HEK293T (cell line): ENCODE measurements at places on chromosomes 16 and 17.

DNA sequence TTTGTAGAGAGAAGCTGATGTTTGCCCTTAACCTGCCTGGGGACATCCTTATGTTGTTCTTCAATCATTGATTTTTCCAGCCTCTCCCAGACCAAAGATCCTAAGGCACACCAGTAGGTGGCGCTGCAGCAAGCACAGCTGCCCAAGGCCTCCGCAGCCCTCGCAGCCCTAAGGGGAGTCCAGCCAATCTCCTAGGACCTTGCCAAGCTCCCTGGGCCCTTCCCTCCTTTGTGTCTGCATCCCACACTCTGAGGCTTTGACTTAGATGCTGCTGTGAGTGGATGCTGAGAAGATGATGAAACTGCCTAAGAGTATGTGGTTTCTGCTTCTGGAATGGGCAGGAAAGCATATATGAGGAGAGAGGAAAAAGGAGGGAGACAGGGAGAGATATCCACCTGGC is 47.1 kb downstream of the SPACA3 start:
- peak; percentile 51 for DNase-seq

DNA sequence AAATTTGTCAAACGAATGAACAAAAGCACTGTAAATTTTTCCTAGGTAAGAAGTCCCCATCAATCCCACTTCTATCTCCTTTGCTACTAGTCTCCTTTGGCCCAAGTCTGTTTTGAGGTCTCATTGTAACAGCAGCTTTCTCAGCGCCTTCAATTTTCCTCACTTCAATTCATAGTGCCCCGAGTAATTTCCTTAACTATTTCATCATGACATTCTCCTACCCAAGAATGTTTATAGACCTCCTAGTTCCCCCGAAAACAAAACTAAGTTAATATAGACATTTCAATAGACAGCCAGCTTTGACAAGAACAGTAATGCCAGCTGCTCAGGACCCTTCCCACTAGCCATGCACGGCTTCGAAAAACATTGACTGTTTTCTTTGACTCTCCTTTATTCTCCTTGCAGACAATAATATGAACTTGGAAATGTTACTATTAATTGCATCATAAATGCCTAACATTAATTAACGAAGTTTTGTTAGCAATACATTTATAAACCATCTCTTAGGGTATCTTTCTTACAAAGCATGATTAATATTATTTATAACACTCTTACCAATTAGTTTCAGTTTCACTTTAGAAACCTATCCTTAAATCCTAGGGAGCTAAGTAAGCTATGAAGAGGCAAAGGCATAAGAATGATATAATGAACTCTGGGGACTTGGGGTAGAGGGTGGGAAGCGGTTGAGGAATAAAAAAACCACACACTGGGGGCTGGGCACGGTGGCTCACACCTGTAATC is 22.8 kb downstream of the GLG1 start:
- DNase-seq = no peak

DNA sequence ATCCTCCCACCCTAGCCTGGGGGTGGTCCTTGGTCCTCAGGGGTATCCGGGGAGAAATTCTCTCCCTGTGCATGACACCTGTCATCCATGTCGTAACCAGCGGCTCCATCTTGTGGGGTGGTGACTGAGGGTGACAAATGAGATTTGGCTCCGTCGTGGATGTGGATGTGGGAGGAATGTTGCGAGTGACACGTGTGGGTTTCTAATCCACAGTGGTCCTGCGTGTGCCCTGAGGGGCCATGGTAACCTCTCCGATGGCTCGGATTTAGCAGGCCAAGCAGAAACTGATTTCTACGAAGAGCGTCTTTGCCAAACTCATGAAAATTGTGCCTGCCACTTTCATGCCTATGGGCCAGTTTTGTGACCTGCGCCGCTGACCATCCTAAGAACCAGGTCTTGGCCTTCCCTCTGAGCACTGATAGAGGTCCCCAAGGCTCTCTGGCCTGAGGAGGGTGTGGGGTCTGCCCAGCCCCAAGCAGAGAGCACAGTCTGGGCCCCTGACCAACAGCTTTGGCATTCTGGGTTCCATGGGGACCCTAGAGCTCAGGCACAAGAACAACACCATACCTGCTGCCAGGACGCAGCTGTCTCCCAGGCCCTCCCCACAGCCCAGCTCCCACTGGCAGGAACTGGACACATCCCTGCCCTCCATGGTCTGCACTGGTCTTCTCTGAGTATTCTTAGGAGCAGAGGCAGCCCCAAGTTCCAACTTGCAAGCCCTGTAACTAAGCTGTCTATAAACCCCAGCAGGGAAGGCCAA is 79.0 kb downstream of the AMFR start:
- DNase-seq = no peak

DNA sequence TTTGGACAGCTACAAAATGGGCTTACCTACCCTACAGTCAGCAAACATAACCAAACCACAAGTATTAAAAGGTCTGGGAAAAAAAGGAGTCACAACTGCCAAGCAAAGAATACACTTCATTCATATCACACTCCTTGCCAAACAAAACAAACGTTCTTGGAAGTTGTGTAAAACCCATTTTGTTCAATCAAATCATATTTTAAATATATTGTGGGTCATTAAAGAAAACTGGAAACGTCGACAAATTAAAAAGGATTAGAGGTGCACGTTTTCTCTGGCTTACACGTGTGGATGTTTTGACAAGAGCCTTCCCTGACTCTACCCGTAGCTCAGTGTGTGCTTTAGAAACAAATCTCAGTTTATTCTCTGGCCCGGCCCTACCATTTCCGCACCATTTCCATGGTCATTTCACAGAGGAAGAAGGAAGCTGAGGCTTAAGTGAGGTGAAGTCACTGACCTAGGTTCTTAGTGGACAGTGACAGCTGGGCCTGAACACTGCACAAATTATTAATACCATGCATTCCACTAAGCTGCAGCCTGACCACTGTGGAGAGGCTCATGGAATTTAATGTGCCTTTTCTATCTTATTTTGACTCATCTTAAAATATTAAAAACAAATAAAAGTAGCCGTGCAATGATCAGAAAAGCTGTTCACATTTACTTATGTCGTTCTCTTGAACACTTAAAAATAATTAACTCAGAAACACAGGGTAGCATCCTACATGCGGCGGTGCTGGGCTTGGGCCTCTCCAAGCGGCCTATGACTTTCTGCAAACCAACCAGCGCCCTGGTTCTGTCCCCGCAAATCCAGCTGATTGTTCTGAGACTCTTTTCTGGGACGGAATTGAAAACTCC is 968 bp downstream of the CEP112 start:
- DNase-seq = peak; percentile 12

GRCh38 chr17:9924735-9925191 is 19.7 kb upstream of the RCVRN start:
- peak; percentile 68 for DNase-seq

DNA sequence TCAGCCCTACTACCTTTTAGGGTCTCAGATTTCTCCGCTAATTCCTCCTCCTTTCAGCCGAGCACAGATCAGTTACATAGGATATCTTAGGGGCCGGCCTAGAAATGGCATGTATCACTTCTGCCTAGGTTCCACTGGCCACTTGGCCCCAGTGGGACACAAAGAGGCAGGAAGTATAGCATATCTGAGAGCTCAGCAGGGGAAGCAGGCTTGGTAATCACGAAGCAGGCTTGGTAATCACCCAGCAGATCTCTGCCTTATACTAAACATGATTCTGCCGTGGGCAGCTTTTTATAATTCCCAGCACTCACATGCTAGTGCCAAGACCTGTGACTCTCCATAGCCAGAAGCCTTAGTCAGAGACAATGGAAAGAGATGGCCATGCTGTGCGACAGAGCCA is 59.6 kb upstream of the CACNG5 start:
- DNase-seq = no peak

- no peak for DNase-seq
Measured at GRCh38 chr17:49136335-49136734, 3.8 kb downstream of the B4GALNT2 start.

DNA sequence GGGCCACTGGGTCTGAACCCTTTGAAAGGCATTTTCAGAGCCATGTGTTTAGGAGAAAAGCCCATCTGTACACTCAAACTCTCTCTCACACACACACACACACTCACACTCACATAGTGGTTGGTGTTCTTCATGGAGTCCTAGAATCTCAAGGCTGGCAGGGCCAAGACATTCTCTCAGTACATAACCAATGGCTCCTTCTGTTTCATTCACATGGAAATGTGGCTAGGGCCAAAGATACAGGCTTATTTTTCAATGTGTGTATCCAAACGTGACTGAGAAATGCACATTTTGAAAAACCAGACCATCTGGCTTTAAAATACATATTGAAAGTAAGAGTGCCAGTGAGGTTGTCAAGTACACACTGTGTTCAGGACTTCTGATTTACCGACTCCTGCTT is 59.0 kb upstream of the SALL1 start:
- no peak for DNase-seq

DNA sequence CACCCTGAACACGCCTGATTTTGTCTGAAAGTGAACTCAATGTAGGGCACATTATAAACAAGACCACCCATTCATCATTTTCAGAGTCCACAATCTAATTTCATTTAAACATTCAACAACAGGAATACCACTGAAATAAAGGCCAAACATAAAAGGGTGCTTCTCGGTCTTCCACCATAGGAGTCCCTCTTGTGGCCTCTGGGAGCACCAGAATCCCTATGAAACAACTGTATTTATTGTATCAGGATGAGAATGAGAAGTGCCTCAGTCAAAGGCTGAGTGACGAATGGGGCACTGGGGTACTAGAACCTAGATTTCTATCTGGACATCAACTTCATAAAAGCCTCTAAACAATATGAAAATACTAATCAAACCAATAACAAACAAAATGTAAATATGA is 40.4 kb downstream of the NXPH3 start:
- peak; percentile 23 for DNase-seq

- DNase-seq = peak; percentile 91
Measured at GRCh38 chr16:50368410-50369132, at the start of gene BRD7. BRD7 (minus strand) TSS chr16:50368988; CDS start chr16:50368774, 214 bp downstream.

GRCh38 chr17:29544066-29544465 is 22.8 kb downstream of the ABHD15 start:
- no peak for DNase-seq

DNA sequence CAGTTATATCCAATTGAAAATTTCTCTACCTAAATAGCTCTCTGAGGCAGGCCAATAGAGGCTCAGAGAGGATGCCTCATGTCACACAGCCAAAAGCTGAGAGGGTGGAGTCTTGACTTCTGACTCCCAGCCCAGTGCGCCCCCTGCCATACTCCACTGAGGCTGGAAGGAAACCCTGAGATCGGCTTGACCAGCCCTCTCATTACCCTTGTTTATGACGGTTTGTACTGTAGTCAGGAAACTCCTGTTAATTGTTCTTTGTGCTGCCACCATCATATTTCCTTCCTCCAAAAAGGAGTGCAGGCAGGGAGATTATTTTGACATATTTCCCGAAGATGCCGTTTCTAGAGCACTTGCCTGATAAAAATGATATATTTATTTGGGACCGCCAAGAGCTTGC is 107.9 kb downstream of the AIPL1 start:
- DNase-seq = no peak

DNA sequence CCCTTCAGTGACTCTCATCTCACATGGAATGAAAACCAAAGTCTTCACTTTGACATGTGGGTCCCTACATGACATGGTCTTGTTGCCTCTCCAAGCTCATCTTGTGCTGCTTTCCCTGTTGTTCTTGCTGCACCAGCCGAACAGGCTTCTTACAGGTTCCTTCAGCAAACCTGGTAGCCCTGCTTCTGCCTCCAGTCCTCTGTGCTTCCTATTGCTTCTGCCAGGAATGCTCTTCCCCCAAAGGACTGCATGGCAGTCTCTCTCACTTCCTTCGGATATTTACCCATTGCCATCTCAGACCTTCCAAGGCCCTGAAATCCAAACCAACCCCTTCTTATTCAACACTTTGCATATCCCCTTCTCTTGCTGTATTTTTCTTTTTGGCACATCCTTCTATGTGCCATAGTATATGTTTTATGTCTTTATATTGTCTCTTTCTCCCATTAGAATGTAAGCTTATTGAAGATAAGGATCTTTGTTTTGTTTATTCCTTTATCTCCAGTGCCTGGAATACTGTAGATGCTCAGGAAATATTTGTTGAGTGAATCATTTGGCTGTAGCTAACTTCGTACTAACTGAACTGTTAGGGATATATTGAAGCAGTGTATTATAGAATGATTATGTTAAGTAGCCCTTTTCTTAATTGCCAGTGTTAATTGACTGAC is 57.9 kb upstream of the SLC12A3 start:
- no peak for DNase-seq

DNA sequence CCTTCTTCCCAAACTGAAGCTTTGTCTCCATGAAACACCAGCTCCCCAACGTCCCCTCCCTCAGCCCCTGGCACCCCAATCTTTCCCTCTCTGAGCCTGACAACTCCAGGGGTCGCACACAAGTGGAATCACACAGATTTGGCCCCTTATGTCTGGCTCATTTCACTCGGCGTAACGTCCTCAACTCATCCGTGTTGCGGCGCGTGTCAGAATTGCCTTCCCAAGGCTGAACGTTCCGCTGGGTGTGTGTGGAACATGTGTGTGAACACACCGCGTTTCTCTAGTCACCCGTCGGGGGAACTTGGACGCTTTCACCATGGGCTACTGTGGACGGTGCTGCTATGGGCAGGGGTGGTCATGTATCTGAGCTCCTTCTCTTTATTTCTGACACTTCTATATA is 45.0 kb downstream of the TBC1D16 start:
- no peak for DNase-seq

- no peak for DNase-seq
Measured at GRCh38 chr16:10121897-10122425, 60.3 kb downstream of the GRIN2A start.

GRCh38 chr17:5971969-5972368 is 98.2 kb upstream of the WSCD1 start:
- DNase-seq = no peak

- no peak for DNase-seq
Measured at GRCh38 chr16:4386451-4386805, 14.8 kb downstream of the VASN start.

- DNase-seq = no peak
Measured at GRCh38 chr17:81026266-81027036, 8.5 kb upstream of the BAIAP2 start.

DNA sequence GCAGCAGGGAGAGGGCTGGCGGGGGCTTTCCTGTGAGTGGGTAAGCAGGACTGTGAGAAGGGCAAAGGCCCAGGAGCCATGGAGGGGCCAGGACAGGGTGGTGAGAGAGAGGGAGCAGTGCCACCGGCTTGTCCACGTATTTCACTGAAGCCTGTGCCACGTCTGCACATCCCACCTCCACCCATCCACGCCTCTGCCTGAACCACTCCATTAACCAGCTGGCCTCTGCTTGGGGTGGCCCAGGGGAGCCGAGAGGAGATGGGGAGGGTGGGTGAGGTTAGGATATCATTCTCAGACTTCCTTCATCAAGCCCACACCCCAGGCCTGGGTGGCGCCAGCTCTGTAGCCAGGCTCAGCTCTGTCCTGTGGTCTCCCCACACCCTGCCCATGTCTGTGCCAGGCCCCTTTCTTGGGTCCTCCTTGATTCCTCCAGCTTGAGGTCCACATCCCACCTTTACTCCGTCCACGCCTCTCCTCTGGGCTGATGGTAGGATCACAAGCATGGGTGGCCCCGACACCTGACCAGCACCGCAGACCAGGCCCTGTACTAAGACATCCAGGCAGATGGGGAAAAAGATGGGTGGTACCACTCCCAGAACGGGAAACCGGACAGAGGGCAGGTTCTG is 3.2 kb upstream of the FN3K start:
- DNase-seq = no peak
